Activated T-cell treated with anti-CD3 and anti-CD28 coated beads, Interleukin-2, amount 50 U/mL, for 4 hours (primary cell): ENCODE measurements at places on chromosomes 16 and 17. TPM values are rescaled to one million over a fixed set of nuclear protein-coding genes. Genes with fewer than 3 reads are reported as not detected.

The MPP2 gene
- total RNA-seq, result 0.21 TPM

The RAB26 gene
- total RNA-seq, result not detected

The SOST gene
- not detected for total RNA-seq

The RASD1 gene
- total RNA-seq, result 0.87 TPM

The HAS3 gene
- total RNA-seq, result 0.58 TPM

The ALOX15 gene
- not detected for total RNA-seq

The PRDM7 gene
- not detected for total RNA-seq

The JUP gene
- 0.98 TPM for total RNA-seq

The RHOT1 gene
- total RNA-seq, result 14.2 TPM

The CA10 gene
- total RNA-seq, result not detected

The METTL23 gene
- 31.4 TPM for total RNA-seq

The OR3A2 gene
- total RNA-seq, result 0.40 TPM

The ADAM11 gene
- total RNA-seq, result 0.50 TPM

The KRT17 gene
- total RNA-seq, result not detected
